ENCODE measurements at places on chromosomes 1 and 21. TPM values are rescaled to one million over a fixed set of nuclear protein-coding genes. Genes with fewer than 3 reads are reported as not detected.

VCAM1 gene
- polyA plus RNA-seq = 30.0 TPM

TSPAN2 gene
- polyA plus RNA-seq = 38.6 TPM

ARHGAP30 gene
- 2.2 TPM for polyA plus RNA-seq

CALML6 gene
- polyA plus RNA-seq = 0.50 TPM

IL19 gene
- 0.54 TPM for polyA plus RNA-seq

CDKN2C gene
- polyA plus RNA-seq = 11.7 TPM

SPRR1B gene
- not detected for polyA plus RNA-seq

SAMD11 gene
- polyA plus RNA-seq = 42.7 TPM

MXRA8 gene
- polyA plus RNA-seq = 157 TPM

FAM131C gene
- 1.6 TPM for polyA plus RNA-seq

SLFNL1 gene
- polyA plus RNA-seq = 0.28 TPM

GFI1 gene
- polyA plus RNA-seq = 0.14 TPM

NBPF12 gene
- 19.5 TPM for polyA plus RNA-seq

- DNase-seq = no peak
Measured at GRCh38 chr1:31834501-31834900, 18.7 kb upstream of the SPOCD1 start.

GRCh38 chr1:24159366-24159765, 16.4 kb upstream of the IL22RA1 start:
- DNase-seq = no peak

DNA sequence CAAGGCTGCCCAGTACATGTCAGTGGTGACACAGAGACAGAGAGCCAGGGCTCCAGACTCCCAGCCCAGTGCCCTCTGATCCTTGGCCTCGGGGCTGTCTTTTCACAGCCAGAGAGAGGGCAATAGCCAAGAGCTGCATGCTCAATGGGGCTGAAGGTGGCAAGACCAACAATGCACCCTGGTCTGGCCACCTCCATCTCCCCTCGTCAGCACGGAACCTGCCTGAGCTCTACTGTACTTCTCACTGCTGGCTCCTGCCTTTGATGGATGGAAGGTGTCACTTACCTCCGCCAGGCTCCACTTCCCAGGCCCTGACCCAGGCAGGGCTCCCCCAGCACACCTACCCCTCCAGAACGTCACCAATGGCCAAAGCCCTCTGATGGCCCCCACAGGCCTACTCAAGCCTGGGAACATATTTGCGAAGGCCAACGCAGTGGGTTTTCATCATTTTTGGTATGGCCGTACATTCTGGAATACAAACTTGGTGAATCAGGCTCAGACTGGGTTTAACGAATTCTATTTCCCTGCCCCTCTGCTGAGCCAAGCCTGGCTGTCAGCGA, 88.1 kb downstream of the DMRTB1 start:
- DNase-seq = no peak

GRCh38 chr1:109306832-109307273, at the start of gene MYBPHL:
MYBPHL (minus strand) TSS chr1:109307011; CDS start chr1:109306991, 20 bp downstream.
- DNase-seq = no peak

DNA sequence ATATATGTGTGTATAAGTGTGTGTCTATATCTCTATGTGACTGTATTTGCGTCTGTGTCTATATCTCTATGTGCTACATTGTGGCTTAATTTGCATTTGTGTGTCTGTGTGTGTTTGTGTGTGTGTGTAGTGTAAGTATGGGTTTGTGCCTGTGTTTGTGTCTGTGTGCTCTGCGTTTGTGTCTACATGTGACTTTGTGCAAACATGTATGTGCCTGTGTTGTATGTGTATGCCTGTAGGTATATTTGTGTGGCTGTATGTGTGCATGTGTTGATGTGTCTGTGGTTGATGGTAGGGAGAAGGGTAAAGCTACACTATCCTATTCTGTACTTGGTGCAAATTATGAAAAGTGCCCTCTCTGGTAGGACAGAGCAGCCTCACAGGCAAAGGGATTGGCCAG, 7.3 kb upstream of the FGGY start:
- no peak for DNase-seq

DNA sequence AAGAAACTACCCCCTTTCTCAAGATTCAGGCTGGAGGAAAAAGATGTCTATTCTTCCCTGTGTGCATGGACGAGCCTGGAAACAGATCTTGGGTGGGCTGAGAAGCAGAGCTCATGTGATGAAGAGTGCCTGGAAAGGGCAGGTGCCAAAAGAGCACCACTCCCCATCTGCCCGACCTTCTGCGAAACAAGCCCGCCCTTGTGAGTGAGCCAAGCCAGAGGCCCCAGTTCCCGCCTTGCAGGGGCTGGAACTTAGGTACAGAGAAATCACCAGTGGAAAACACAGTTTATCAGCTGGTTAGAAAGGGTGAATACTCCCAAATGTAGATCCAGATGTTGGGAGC, 26.7 kb upstream of the A3GALT2 start:
- DNase-seq = no peak

DNA sequence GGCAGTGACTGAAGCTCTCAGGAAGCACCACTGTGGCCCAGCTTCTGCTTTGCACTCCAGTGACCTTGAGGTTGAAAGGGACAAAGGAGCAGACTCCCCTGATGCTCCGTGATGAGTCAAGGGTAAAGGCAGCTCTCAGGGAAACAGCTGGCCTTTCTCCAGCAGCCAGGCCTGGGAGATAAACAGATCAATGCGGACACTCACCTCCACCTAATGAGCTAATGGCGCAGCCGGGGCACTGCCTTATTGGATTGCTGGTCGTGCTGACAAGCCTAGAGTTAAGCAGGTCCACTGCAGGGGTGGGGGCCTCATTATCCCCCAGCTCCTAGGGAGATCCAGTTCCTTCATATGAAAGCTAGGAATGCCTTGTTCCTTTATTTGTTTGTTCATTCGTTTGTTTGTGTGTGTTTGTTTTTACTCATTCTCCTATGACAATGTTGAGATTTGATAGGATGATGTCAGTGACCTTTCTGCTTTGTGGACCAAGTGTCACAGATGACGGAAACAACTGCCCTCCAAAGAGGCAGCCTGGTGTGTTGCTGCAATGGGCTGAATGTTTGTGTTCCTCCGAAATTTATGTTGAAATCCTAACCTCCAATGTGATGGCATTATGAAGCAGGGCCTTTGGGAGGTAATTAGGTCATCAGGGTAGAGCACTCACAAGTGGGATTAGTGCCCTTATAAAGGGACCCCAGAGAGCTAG, 141.4 kb upstream of the BEND5 start:
- no peak for DNase-seq

GRCh38 chr1:85609976-85610375, 29.4 kb downstream of the CCN1 start:
- no peak for DNase-seq

GRCh38 chr1:193270996-193271395, 84.6 kb upstream of the B3GALT2 start:
- no peak for DNase-seq

GRCh38 chr1:85229574-85230097, 28.8 kb upstream of the SYDE2 start:
- no peak for DNase-seq

DNA sequence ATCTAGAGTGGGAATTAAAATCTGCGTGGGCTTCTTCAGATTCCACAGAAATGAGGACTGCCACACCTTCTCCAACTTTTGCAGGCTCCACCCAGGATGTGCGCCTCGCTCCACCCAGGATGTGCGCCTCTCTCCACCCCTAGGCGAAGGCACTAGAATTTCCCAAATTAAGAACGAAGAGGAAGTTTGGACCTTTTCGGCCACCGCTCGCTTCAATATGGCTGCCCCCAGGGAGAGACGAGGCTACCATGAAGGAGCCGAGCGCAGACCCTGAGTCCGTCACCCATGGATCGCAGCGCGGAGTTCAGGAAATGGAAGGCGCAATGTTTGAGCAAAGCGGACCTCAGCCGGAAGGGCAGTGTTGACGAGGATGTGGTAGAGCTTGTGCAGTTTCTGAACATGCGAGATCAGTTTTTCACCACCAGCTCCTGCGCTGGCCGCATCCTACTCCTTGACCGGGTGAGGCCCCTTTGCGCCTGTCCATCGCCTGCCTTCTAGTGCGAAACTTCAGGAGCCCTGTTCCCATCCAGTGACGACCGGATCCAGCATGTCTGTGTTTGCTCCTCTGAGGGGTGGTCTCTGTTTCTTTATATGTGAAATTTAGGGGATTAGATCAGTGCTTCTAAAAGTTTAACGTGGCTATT, at the start of the genes CRYZ and TYW3:
Gene CRYZ, minus strand, starts transcription at position 91 of the 644 bp plus-strand sequence. CDS start 8,229 bp downstream, outside the sequence.
Gene TYW3, plus strand, starts transcription at position 193 of the 644 bp plus-strand sequence. Its CDS starts 93 bp downstream, at position 286.
- peak; percentile 93 for DNase-seq

DNA sequence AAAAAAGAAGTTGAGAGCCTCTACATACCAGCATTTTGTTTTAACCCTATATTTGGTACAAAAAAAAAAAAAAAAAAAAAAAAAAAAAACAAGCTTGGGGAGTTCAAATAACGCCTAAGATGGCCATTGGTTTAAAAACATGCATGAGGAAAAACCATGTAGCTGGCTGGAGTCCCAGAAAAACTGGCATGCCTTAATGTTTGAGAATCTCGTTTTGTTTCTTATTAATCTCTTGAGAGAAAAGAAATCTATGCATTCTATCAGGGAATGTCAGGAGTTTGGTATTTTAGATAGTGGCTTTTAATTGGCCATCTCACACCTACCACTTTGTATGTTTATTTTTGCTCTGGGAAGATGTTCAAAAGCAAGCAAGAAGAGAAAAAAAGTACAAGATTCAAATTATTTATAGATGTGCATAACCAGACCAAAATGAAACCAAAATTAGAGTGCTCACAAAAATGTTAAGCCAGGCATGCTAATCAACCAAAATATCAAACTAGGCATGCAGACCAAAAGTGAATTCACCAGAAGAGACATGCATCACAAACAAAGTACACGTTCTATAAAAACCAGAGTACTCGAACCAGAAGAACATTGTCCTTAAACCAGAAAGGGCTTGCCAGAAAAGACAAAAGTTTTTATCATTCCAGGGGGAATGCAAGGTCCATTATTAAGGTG, 156.6 kb downstream of the AK5 start:
- no peak for DNase-seq

GRCh38 chr1:11150326-11150725, 38.8 kb upstream of the ANGPTL7 start:
- DNase-seq = no peak

GRCh38 chr1:28801461-28801860, 10.5 kb upstream of the OPRD1 start:
- no peak for DNase-seq

DNA sequence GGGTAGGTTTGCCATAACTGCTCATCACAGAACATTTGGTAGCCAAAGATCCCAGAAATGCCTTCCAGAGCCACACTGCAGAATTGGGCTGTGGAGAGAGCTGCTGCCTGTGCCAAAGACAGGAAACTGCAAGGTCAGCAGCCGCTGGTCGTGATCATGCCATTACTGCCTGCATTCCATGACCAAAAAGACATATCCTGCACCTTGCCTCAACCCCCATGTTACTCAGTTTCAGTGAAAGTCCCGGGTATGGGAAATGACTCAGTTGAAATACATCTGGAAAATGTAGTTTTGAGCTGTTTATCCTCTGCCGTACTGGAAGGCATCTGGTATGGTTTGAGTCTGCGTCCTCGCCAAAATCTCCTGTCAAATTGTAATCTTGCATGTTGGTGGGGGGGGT, 161.7 kb downstream of the FCRL5 start:
- no peak for DNase-seq

DNA sequence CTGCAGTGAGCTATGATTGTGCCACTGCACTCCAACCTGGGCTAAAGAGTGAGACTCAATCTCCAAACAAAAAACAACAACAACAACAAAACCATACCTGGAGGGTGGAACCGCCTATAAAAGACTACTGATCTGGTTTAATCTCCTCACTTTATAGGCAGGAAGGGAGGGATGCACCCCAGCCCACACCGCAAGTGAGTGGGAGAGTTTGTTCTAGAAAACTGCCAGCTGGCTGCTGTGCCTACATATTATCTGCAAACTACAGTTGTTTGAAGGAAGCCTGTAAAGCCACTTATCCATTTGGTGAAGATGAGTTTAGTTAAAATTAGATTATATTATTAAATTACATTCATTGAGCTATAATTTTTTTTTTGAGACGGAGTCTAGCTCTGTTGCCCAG, 9.1 kb upstream of the SRSF10 start:
- DNase-seq = no peak

- no peak for DNase-seq
Measured at GRCh38 chr21:38918607-38919346, 113.0 kb downstream of the ETS2 start.

DNA sequence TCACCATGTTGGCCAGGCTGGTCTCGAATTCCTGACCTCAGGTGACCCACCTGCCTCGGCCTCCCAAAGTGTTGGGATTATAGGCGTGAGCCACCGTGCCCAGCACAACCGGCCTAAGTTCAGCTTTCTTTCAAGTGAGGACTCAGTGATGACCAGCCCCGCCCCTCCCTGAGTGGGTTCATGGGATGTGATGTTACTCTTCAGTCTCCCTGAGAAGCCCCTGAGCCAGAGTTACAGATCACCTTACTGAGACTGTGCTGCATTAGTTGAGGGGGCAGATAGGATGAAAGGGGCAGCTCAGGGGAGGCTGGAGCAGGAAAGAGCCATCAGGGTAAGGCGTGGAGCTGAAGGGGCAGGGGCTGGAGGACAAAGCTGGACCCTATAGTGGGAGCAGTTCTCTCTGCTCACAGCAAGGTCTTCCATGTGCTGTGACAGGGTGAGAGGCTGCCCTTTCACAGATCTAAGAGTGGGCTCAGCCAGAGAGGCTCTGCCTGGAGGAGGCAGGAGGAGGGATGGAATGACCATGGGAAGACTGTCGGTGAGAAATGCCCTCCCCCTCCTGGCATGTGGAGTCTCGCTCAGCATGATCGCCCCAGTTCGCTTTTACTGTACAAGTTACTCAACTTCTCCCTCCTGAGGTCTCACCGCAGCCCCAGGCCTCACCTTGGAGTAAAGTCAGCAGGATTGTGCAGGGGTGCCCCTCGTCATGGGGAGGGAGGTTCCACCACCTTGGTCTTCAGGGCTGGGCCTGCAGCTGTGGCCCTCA, 13.4 kb downstream of the SH2D2A start:
- DNase-seq = no peak

DNA sequence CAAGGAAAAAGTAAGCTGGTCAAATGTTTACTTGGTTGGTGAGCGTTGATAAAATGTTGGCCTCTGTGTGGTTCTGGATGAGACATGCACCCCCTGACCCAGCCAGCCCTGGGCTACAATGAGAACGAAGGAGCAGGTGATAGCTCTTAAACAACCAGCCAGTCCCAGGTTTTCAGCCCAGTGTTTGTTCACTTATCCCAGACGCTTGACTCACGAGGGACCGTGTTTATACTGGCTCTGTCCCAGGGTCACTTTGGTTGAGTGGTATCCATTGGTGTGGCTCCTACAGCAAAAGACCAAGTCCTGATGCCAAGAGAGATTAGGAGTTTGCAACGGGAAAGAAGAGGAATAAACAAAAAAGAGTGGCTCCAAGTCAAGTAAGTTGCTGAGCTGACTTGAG, 86.9 kb downstream of the KCNJ15 start:
- DNase-seq = no peak

GRCh38 chr1:46480959-46481646, 8.5 kb upstream of the DMBX1 start:
- no peak for DNase-seq

GRCh38 chr1:174999936-175000696, at the start of gene CACYBP:
CACYBP (plus strand) TSS chr1:174999947; CDS start chr1:175000181, 234 bp downstream.
- no peak for DNase-seq

GRCh38 chr1:234433563-234434285, 45.3 kb downstream of the TARBP1 start:
- DNase-seq = no peak

GRCh38 chr1:7302873-7303272, 468.2 kb upstream of the VAMP3 start:
- DNase-seq = no peak

All from right renal cortex interstitium (tissue), 3 donors.